NCI-H2029 treated with DMSO at 0.1 percent for 48 hours (cell line): ENCODE measurements at places on chromosomes 3 and 15.

- DNase-seq = no peak
Measured at GRCh38 chr3:106332884-106333283, 464.1 kb upstream of the CBLB start.

GRCh38 chr3:31255007-31255581, 277.6 kb upstream of the STT3B start:
- peak; percentile 24 for DNase-seq

- no peak for DNase-seq
Measured at GRCh38 chr3:80283783-80284182, 516.0 kb upstream of the ROBO1 start.

GRCh38 chr3:55658690-55659562, 171.8 kb upstream of the WNT5A start:
- DNase-seq = no peak

DNA sequence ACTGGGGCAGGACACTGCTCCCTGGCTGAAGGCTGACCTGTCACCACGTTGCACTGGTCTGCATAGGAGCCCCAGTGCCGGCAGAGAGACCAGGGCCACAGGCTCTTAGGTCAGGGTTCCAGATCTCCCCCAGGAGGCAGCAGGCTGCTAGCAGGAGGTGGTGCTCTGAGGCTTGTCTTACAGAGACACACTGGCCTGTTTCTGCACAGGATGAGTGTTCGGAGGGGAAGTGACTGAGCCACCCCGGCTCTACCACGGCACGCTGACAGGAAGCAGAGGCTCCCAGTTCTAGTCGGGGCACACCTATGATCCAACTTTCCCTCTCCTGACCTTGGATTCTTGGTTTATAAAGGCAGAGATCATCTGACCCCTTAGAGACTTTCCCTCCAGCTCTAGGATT, 8.6 kb downstream of the FBXL22 start:
- no peak for DNase-seq

DNA sequence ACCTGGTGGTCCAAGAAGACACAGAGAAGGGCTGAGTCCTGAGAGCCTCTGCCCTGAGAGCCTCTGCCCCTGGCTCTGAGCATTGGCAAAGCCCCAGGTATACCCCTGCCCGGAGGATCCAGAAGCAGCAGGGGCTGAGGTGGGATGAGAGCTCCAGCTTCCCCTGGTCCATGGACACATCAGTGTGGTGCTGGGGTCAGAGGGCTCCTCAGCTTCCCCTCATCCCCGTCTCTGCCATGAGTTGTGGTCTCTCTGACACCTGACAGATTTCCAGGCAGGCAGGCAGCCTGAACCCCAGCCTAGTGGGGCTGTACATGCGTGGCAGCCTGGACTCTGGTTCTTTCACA, 3.5 kb upstream of the KLF15 start:
- no peak for DNase-seq
